ENCODE measurements at places on chromosomes 1 and 21.

DNA sequence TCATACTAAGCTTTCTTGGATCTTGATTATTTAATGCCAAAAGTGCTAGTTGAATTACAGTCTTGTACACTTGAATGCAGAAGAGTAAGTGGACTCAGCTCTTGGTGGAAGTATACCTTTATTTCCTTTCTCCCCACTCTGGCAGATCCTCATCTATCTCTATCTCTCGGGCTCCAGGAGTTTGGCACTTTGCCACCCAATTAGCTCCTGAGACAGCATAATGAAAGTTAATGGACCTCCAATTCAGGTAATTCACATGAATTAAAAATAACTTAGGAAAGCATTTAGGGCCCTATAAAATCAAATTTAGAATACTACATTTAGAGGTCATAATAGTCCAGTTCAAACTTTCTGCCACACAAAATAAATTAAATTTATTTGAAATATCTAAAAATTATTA, 67.4 kb downstream of the OLFM3 start:
- DNase-seq: no peak

DNA sequence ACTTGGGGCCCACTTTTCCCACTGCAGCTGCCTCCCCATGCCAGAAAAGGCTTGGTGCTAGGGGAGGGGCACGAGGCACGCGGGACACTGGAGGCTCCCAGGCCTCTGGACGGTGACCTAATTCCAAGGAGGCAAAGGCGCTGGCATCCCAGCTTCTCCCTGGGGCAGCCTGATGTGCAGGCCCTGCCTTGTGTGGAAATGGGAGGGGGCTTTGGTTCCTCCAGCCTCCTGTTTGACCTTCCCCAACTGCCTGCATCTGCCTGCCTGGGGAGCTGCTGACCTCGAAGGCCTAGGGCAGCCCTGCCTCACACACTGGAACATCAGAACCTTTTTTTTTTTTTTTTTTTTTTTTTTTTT, 39.9 kb downstream of the KIAA1614 start:
- DNase-seq: no peak

- DNase-seq: peak; percentile 32
Observed at GRCh38 chr1:8510041-8510823, 192.3 kb downstream of the SLC45A1 start.

DNA sequence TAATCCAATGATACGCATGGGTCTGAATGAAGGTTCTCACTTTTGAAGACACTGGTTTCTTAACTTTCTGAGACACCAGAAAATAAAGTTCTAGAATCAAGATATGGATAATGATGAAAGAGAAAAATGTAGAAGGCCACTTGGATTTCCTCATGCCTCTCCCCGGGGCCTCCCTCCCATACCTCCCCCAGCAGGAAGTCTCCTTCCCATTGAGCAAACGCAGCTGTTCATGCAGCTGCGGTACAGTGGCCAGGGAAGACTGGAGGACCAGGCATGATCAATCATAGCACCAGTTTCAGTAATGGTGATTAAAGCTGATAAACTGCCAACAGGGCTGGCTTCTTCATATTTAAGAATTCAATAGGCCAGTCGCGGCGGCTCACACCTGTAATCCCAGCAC, 10.9 kb upstream of the UBR4 start:
- DNase-seq: no peak

DNA sequence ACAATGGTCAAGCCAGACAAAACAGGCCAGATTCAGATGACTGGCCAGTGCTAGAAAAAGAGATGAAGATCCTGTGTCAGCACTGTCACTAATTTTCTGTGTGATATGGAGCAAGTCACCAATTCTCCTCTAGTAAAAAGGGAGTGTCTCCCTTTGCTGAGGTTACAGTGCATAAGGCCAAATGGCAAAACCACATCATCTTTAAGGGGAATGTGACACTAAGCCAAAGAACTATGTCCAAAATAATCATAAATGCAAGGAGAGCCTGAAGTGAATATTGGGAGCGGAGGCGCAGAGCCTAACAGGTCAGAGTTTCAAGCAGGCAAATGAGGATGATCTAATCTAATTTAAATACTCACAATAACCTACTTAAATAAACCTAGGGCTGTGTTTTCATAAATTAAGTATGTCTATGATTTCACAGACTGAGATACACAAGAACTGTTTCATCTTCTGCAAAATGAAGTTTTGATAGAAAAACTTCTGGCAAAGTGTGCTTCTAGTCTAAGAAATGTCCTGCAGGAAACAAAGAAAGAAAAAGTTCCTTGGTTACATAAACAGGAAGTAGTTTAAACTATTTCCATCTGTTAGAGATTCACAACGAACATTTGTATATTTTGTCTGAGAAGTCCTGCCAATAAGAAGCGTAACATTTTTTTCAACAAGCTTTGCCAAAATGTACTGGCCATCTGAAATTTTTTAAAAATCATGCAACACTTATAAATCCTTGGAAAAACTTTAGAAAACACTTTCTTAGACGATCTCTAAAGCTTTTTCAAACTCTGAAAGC, 290.2 kb downstream of the LRRC40 start:
- no peak for DNase-seq

DNA sequence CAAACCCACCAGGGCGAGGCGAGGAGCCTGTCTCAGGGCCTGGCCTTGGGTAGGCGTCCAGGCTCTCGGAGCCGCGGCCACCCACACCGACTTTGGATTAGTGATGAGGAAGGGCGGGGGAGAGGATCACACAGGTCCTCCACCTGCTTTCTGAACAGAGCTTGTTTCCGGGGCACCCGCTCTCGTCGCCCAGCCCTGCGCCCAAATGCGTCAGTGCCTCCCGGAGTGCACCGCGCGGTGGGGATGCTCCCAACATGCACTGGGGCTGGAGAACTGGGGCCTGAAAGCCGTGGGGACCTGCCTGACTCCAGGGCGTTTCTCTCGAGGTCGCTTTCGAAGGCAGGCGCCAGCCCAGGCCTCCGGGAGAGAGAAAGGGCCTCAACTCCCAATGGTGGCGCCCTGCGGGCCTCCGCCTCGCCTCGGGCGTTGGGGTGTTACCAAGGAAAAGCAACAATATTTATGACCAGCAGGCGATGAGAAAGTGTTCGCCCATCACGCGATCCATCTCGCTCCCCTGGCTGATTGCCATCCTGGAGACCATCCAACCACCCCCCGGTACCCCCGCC, 8.9 kb upstream of the LHX8 start:
- DNase-seq: no peak

- DNase-seq: no peak
Observed at GRCh38 chr21:44571296-44571695, 2.2 kb upstream of the KRTAP10-4 start.

GRCh38 chr1:218345673-218346390, 696 bp downstream of the TGFB2 start:
- no peak for DNase-seq

- no peak for DNase-seq
Observed at GRCh38 chr1:85991261-85991660, 165.3 kb downstream of the COL24A1 start.

GRCh38 chr1:185500001-185500626, 183.1 kb upstream of the IVNS1ABP start:
- no peak for DNase-seq

DNA sequence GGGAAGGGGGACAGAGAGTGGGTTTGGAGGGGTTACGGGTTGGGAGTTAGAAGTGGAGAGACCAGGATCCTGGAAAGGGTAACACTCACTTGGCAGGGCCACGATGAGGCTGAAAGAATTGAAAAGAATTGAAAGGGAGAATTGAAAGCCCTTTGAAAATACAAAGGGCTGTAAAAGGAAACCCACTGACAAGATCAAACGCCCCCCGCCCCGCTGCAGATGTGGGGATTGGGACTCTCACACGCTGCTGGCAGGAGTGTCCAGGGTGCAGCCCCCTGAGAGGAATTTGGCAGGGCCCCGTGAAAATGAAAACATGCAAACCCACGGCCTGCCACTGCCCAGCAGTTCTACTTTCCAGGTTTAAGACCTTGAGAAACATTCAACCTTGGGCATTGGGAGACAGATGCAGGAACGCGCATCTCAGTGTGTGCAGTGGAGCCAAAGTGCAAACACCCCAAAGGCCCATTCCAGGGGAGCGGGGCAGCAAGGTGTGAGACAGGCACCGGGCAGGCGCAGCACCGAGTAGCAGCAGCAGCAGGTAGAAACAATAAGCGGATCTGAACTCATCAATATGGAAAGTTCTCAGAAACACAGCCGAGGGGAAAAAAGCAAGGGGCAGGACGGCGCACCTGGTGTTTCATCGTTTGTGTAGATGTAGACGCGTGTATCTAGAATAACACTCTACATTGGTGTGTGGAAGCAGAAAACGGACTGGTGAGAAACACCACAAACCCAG, 8.3 kb upstream of the TNFRSF1B start:
- no peak for DNase-seq

- no peak for DNase-seq
Observed at GRCh38 chr1:77506771-77507170, 175.7 kb downstream of the ZZZ3 start.

- DNase-seq: no peak
Observed at GRCh38 chr1:20729155-20729931, 3.2 kb downstream of the SH2D5 start.

- no peak for DNase-seq
Observed at GRCh38 chr1:239913141-239913585, 178.5 kb upstream of the FMN2 start.

- DNase-seq: no peak
Observed at GRCh38 chr1:185404907-185405568, 88.0 kb upstream of the IVNS1ABP start.

DNA sequence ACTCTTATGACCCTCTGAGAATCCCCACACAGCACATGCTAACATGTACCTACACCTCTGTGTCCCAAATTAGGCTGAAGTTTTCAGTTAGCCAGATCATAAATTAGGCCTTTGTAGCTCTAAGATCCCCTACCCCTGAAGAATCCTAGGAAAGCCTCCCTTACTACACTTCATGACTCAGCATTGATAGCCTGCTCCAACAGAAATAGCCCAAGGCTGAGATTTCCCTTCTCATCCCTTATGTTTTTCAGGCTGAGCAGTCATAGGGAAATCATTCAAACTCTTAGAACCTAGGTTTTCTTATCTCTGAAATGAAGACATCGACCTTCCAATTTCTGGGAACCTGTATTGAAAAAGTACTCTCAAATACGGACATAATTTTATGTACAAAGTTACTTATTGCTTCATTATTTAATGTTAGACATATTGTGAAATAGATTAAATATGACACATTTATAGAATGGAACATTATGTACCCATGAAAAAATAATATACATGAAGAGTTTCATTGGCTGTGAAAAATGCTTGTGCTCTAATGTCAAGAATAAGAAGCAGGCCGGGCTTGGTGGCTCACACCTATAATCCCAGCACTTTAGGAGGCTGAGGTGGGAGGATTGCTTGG, 122.4 kb upstream of the UBE2U start:
- DNase-seq: no peak

- no peak for DNase-seq
Observed at GRCh38 chr1:246335151-246335550, 171.9 kb downstream of the SMYD3 start.

- no peak for DNase-seq
Observed at GRCh38 chr1:28480308-28480707, 25.5 kb upstream of the RCC1 start.

GRCh38 chr1:231927431-231927830, 300.8 kb downstream of the DISC1 start:
- no peak for DNase-seq

DNA sequence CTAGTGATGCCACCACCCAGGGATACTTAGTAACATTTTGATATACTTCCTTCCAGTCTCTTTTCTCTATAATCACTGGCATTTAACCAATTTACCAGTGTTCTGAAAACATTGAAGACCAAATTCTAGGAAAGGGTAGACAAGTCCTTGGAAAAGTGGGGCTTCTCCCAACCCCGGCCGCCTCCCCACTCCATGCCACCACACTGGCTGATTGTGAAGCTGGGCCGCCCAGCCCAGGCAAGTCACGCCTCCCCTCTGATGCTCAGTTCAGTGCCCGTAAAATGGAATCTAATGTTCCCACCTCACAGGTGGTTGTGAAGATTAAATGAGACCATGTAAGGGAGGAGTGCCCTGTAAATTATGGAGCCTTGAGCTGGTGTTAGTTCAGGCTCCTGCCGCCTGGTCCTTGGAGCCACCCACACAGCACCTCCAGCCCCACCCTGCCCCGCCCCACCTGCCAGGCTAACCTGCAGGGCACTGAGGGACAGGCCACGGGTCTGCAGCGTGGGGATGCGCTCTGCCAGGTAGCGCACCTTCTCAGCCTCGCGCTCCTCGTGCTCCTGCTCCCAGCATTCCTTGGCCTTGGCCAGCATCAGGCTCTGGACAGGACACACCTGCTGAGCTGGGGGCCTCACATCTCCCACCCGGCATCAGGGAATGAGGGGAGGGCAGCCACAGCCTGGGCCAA, 7.3 kb downstream of the TNNI1 start:
- no peak for DNase-seq

DNA sequence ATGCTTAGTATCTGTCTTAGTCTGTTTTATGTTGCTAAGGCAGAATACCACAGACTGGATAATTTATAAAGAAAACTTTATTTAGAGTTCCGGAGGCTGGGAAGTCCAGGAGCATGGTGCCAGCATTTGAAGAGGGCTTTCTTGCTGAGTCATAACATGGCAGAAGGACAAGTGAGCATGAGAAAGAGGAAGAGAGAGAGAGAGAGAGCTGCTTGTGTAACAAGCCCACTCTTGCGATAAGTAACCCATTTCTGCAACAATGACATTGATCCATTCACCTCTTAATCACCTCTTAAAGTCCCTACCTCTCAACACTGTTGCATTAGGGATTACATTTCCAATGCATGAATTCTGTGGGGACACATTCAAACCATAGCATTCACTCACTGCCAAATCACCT, 11.7 kb upstream of the MYOCOS start:
- no peak for DNase-seq

DNA sequence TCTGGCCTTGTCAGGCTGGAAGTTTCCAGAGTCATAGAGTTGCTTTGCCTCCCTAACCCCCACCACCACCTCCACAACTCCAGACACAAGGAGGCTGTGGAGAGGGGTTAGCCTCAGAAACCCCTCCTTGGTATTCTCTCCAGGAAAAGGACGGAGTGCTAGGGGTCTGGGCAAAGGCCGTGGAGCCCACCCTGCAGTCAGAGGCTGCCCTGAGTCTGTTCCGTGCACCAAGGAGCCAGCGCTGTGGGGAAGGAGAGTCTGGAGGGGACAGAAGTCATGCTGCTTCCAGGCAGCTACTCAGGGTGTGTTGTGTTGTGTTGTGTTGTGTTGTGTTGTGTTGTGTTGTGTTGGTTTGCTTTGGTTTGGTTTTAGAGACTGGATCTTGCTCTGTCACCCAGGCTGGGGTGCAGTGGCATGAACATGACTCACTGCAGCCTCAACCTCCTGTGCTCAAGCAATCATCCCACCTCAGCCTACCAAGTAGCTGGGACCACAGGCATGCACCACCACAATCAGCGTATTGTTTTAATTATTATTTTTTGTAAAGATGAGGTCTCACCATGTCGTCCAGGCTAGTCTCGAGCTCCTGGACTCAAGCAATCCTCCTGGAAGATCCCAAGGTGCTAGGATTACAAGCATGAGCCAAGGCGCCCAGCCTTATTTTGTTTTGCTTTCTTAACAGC, 122.2 kb upstream of the TMEM51 start:
- DNase-seq: no peak

DNA sequence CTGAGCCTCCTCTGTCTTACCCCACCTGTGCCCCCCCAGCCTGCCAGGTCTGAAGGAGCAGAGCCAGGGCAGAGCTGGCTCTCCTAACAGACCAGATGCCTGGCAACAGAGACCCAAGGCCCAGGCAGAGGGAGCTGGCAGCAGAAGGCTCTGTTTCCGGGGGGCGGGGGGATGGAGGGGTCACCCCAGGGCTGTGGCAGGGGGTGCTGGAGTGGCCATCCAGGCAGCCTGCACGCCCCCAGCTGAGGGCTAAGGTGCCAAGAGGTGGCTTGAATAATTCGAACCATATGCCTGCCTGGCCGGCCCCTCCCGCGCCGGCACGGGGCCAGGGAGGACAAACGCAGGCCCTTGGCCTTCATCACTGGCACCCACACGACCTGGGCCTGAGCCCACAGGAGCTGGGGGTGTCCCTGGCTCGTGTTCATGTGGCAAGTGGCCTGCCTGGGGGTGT, 16.0 kb upstream of the PLEKHG5 start:
- no peak for DNase-seq

Data from stimulated activated CD4-positive, alpha-beta T cell treated with anti-CD3 and anti-CD28 coated beads, TNF-alpha, amount 100 ng/mL, for 4 hours (primary cell).